ENCODE measurements at places on chromosomes 11 and 22.

- no peak for DNase-seq
Observed at GRCh38 chr11:115606498-115607220, 102.4 kb upstream of the CADM1 start.

DNA sequence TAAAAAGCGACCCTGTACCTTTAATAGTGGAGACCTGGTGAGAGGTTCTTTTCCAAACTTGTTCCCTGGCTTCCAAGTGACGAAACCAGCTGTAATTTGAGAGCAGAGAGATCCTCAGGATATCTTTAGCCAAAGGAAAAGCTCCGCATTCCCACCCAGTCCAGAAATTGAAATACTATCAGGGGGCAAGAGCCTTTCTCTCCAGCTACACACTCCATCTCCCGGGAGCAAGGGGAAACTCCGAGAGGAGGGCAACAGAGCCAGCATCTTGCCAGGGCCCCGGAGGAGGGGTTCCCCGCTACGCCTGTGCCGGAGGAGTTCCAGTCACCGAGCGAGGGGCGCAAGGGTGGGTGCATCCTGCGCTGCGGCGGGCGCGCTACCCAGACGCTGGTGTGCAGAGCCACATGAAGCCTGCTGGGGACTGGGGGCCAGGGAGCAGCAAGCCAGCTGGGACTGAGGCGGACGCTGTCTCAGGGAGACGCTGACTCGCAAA is at the start of gene FIBIN:
Gene FIBIN (plus strand): TSS at position 148 of the 493 bp plus-strand sequence. CDS start 415 bp downstream, outside the sequence.
- no peak for DNase-seq

GRCh38 chr22:46998331-46998730 is 235.9 kb downstream of the TBC1D22A start:
- DNase-seq: no peak

DNA sequence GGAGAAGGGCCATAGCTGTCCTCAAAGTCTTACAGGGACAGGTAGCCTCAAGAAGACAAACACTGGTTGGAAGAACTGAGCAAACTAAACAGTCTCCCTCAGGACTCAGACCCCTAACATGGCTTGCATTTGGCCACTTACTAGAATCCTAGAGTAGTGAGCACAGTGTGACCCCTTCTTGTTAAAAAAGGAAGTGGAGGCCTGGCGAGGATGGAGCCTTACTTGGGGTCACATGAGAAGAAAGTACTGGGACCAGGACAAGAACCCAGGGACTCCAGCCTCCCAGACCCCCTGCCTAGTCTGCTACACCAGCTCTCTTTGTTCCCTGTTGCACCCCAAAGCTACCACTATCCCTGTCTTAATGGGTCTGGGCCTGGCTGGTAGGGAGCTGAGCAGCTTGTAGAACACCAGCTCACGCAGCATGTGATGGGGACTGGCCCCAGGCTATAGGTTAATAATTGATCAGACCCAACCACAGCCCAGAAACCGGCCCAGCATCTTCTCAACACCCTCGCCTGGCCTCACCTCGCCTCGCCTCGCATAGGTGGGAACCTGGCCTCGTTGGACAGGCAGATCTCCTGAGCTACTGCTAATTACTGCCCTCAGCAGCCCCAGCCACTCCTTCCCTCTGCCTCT is 17.6 kb downstream of the DGAT2 start:
- no peak for DNase-seq

GRCh38 chr11:45921561-45922424 is 663 bp upstream of the LARGE2 start:
- no peak for DNase-seq

All from stimulated activated CD8-positive, alpha-beta memory T cell treated with anti-CD3 and anti-CD28 coated beads, Interleukin-4, amount 100 ng/mL, for 4 hours (primary cell).